Retinal pigment epithelial cell (primary cell): ENCODE measurements at places on chromosomes 13 and 19.

- no peak for DNase-seq
Observed at GRCh38 chr13:23639674-23640073, 69.5 kb downstream of the TNFRSF19 start.

DNA sequence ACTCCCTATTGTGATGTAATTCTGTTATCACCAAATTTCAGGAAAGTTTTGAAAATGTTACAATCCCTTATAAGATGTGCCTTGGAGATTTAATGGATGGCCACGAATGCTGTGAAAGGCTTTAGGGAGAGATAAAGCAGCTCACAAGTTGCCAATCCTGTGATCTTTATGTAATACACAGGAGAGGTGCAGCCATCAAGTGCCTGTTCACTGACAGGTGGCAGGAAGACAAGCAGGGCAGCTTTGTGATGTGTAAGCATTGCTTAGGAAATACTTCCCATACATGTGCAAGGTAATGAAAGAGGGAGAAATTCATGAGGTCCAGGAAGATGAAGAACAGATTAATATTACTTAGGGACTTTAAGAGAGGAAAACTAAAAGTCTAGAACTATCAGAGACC lies 628.8 kb downstream of the SLITRK6 start:
- DNase-seq = no peak

DNA sequence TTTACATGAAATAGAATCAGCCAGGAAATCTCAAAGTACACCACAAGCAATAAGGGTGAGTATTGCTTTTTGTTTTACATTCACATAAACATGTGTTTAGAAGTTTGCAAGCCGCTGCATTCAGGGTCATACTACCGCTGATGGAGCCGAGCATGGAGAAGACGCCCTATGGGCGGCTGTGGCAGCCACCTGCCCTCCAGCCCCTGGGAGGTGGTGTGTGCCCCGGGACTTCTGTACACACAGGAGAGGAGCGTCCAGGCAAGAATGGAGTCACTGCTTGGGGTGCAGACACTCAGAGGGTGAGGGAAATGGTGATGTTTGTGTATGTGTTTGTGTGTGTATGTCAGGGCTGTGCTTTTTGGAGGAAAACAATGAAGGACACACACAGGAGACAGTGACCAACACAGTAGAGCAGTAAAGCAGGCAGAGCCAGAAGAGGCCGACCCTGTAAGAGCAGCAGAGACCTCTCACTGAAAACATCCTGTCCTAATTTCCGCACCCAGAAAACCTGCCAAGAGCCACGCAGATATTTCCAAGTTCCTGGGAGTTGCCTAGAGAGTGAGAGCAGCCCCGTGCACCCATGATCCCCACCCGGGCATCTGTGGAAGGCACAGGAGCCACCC lies 108.1 kb upstream of the GJB6 start:
- no peak for DNase-seq

DNA sequence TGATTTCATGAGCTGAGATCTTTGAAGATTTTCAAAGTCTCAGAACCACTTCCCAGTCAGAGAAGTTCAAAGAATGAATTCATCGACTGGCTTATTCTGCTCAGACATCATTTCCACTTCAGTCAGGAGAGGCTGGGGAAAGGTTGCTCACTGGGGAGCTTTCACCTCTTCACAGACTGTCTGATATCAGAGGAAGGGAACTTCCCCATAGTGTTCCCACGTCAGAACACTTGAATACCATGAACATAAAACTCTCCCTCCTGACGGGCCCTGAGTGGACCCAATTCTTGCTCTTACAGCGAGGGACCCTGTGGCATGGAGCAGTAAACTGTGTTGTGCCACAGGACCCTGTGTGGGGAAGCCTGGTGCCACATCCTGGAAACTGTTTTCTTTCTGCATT lies 492.6 kb downstream of the COG6 start:
- DNase-seq = no peak

DNA sequence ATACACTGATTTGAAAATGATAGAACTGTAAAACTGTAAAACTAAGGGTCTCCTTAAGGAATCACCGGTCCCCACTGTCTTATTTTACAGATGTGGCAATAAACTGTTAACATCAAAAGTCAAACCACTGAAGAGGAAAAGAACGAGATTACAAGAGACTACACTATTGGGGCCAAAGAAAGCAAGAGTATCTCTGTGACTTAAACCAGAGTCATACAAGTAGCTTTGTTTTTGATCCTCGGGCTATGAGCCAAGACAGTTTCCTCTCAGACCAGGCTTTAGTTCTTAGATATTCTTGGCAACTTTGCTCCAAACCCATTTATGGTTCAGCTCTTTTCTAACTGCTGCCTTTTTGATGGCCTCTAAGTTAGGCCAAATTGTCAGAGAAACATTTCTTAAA lies 113.8 kb downstream of the TBC1D4 start:
- DNase-seq = peak; percentile 63

GRCh38 chr19:42216653-42217519 lies 591 bp downstream of the DEDD2 start:
- DNase-seq = no peak

DNA sequence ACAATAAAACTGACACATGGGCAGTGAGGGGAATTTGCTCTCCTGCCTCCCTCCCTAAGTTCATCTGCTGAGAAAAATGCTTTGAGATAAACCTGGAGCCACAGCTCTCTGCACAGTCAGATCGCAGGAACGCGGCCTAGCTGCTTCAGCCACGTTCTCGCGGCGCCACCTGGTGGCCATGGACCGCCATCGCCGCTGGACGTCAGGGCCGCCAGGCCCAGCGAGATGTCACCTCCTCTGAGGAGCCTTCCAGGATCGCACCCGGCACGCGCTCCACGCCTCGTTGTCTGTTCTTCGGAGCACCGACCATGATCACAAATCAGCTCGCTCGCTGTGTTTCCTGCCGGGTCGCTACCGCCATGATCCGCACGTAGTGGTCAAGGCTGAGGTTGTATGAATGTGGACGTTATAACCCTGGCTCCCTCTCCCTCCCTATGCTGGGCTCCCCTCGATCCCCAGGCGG lies 20.6 kb upstream of the USP29 start:
- DNase-seq = no peak

DNA sequence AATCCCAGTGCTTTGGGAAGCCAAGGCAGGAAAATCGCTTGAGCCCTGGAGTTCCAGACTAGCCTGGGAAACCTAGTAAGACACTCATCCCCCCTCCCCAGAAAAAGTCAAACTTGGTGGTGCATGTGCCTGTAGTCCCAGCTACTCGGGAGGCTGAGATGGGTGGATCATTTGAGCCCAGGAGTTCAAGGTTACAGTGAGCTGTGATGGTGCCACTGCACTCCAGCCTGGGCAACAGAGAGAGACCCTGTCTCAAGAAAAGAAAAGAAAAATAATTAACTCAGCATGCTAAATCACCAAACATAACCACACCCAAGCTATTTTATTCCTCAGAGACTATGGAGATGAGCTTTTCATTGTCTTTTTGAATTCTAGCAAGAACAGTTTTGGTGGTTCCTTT lies 56.2 kb upstream of the SCEL start:
- DNase-seq = no peak

- no peak for DNase-seq
Observed at GRCh38 chr13:41465898-41466320, 8.6 kb downstream of the RGCC start.

DNA sequence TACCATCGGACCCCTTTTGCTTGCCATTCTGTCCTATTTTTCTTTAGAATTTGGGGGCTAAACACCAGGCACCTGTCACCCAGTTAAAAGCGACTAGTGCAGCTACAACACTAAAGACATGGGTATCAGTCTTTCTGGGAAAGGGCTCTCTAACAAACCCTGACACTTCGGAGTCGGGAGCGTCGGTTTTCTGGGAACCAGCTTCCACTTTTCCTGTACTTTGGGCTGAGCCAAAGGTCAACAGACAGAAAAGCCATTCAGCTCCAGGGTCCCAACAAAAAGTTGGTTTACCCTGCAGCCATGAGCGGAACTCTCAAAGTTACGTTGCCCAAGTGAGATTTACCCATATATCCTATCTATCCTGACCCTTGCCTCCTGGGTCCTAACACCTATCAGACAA lies 337.0 kb upstream of the SLITRK5 start:
- no peak for DNase-seq
